ENCODE measurements at places on chromosomes 3 and 15.

DNA sequence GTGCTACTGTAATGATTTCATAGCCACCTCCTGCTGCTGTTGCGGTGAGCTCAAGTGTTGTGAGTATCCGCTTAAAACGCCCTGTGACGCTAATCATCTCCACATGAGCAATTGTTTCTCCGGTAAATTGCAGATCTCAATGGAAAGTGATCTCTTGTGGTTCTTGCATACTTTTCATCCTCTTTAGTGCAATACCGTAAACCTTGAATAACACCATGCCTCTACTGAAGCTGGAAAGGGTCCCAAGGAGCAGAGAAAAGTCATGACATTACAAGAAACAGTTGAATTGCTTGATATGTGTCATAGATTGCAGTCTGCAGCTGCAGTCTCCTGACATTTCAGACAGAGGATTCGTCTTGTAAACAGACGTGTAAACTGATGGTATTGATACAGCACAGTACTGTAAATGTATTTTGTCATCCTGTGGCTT lies 6.0 kb upstream of the CEMIP start:
- no peak for DNase-seq

DNA sequence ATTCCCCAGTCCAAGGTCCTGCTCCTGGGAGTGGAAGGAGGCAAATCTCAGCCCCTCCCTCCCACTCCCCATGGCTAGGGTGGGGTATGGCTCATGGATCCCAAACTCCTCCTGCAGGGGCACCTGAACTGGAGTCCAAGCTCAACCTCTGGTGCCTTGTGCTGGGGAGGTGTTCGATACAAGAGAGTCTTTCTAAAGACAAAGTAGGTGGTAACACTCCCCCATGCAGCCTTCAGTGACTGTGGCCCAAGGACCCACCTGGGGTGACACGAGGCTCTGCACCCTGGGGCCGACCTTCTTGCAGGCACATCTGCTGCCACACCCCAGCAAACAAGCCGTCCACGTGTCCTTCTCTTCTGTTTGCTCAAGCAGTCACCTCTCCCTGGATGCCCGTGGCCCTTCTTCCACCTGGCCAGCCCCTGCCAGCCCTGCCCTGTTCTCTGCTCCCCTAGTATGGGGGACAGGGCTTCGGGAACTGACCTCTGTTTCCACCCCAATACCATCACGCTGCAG lies 36.7 kb upstream of the SLC6A11 start:
- DNase-seq, result no peak

DNA sequence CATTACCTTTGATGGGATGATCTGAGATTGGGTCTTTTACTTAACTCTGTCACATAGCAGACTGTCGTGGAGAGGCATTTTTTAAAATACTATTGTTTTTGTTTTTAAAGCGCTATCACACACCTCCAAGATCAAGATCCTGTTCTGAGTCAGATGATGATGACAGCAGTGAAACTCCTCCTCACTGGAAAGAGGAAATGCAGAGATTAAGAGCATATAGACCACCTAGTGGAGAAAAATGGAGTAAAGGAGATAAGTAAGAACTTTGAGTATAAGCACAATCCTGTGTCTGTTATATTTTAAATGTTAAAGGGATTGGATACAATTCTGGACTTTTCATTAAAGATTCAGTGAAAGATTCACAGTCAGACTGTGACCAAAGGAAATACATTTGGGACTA lies 18.4 kb upstream of the ZBTB47 start:
- peak; percentile 60 for DNase-seq

DNA sequence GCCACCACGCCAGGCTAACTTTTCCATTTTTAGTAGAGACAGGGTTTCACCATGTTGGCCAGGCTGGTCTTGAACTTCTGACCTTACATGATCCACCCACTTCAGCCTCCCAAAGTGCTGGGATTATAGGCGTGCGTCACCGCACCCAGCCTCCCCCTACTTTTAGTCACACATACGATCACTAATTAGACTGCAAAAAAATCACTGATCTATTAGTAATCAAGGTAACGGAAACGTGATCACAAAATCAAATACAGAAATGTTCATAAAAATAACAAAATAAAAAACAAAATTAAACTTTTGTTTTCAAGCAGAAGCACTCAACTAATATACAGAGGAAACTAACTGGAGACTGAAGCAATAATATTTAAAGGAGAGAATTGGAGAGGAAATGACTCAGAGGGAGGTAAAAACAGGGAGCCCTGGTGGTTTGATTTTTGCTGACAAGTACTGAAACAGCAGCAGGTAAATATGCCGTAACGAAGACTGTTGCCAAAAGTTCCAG lies 4.6 kb downstream of the WDR53 start:
- DNase-seq, result peak; percentile 23

- no peak for DNase-seq
These were observed 113.8 kb downstream of the FRMD5 start for GRCh38 chr15:44081026-44082013.

- no peak for DNase-seq
These were observed 88.8 kb upstream of the ADAMTSL3 start for GRCh38 chr15:83565138-83565537.

GRCh38 chr3:53193466-53194209 lies 32.6 kb downstream of the PRKCD start:
- no peak for DNase-seq

GRCh38 chr3:158846803-158847451 lies 45.1 kb downstream of the MFSD1 start:
- peak; percentile 29 for DNase-seq

Measured in mesenchymal stem cell (in vitro differentiated cells and primary cell).